ENCODE measurements at places on chromosomes 2 and 18.

GRCh38 chr2:142796588-142796987 lies 80.9 kb upstream of the KYNU start:
- DNase-seq: no peak

DNA sequence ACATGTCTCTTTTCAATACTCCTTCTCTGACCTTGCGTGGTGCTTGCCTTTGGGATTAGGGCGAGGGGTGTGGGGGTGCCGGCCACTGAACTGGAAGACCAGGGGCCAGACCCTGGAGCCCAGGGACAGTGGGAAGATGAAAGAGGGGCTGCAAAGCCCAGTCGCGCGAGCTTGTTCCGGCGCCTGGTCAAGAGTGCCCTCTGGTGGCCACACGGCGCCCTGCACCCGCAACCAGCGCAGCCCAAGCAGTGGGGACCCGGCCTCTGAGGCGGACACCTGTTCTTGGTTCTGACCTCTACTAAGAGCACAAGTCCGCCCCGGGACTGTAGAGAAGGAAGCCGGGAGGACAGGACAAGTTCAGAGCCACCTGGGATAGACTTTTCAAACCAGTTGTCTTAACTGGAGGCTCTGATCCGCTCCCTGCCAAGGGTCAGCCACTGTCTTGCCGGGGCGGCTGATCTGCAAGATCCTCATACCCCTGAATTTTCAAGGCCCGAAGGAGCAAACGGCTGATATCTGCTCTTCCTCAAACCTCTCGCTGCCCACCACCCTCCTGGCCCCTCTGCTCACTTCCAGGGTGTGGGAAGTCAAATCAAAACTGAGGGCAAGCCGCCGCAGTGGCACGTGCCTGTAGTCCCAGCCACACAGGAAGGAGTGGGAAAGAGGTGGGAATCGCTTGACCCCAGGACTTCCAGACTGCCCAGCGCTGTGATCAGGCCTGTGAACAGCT lies 14.9 kb upstream of the MSH6 start:
- DNase-seq: peak; percentile 51

- no peak for DNase-seq
Observed at GRCh38 chr2:144666032-144666431, 146.1 kb upstream of the ZEB2 start.

GRCh38 chr18:55243255-55243654 lies 284.0 kb upstream of the CCDC68 start:
- DNase-seq: no peak

GRCh38 chr2:75162897-75163296 lies 36.4 kb downstream of the TACR1 start:
- no peak for DNase-seq

GRCh38 chr2:183185534-183185933 lies 61.3 kb downstream of the NUP35 start:
- DNase-seq: no peak

GRCh38 chr2:155382776-155383175 lies 684.3 kb downstream of the KCNJ3 start:
- no peak for DNase-seq

DNA sequence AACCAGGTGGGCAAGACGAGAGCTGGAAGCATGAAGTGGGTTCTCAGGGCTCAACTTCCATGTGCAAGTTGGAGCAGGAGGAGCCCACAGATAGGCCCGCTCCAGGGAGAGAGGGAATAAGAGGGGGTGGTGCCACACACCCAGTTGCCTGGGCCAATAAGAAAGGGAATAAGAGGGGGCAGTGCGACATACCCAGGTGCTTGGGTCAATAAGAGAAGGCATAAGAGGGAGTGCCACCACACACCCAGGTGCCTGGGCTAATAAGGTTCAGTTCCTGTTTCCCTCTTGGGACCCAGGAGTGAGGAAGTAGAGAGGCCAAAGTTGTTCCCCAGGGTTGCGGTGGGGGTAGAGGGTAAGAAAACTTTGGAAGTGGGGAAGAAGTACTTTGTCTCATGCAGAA lies 127.5 kb downstream of the LAMA3 start:
- DNase-seq: no peak

DNA sequence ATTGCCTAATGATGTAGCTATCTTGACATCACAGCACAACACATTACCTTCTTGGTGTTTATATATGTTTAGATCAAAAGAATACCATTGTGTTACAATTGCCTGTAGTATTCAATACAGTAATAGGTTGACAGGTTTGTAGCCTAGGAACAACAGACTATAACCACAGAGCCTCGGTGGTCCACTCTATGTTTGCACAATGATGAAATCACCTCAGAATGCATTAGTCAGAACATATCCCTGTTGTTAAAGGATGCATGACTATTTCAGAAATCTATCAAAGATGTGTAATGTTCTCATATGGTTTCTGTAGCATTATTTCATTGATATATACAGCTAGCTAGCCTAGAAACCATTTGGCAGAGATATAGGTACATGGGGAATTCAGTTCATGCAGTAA lies 8.9 kb downstream of the METTL5 start:
- no peak for DNase-seq

DNA sequence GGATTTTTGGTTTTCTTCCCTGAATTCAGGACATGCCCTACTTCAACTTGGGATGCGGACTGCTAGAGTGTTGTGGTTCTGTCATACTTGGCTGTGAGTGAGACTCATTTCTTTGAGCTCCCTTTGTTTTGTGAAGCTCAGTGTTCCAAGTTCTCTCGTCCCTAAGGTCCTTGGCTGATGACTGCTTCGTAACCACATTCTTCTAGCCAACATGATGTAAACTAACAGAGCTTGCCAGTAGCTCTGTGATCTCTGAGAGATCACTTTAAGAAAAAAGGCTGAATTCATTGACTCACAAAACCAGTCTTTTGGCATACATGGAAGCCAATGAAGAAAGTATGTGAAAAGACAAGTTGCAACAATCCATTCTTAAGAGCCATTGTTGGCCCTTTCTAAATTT lies 96.9 kb upstream of the MSTN start:
- DNase-seq: no peak

GRCh38 chr18:7921938-7922587 lies 354.9 kb downstream of the PTPRM start:
- DNase-seq: no peak

DNA sequence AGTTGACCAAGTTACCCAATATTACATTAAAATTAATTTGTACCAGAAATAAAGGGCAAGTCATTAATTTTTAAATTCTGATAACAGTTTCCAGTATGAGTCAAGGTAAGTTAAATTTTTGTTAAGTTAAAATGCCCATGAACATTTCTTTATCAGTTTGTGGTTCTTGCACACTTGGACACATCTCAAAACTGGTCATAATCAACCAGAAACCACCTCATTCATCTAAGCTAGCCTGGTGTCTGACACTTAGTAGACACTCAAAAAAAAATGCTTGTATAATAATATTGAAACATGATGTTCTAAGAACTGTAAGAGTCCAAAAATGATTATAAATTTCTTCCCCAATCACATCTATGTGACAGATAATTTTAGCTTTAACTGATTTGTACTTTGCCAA lies 62.4 kb downstream of the SATB2 start:
- no peak for DNase-seq

GRCh38 chr18:45962866-45963265 lies 4.3 kb downstream of the EPG5 start:
- no peak for DNase-seq

- no peak for DNase-seq
Observed at GRCh38 chr2:150475479-150476250, 11.8 kb downstream of the RND3 start.

- DNase-seq: no peak
Observed at GRCh38 chr2:241535871-241536655, 22.5 kb upstream of the BOK start.

DNA sequence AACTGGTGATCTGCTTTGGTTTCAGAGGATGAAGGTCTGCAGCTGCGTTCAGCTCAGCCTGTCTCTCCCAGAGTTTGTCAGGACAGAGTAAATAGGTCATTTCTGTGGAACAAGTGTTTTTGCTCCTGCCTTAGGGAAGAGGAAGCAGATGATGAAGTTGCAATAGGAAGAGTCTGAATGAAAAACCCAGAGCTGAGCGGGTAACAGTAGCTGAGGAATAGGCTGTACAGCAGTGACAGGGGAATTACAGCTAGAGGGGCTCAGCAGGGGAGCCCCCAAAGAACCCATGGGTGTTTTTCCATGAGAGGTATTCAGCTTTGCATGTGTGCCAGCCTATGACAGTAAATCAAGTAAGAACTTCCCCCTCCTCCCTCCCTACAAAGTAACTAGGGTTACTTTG lies 10.3 kb upstream of the CYBRD1 start:
- DNase-seq: no peak

- DNase-seq: no peak
Observed at GRCh38 chr2:228126401-228126800, 55.1 kb downstream of the SPHKAP start.
